ENCODE measurements at places on chromosomes 2 and 18.

- no peak for DNase-seq
Measured at GRCh38 chr2:75516378-75517360, 44.1 kb downstream of the EVA1A start.

GRCh38 chr2:175947073-175947472 is 55.0 kb downstream of the LNPK start:
- DNase-seq: no peak

DNA sequence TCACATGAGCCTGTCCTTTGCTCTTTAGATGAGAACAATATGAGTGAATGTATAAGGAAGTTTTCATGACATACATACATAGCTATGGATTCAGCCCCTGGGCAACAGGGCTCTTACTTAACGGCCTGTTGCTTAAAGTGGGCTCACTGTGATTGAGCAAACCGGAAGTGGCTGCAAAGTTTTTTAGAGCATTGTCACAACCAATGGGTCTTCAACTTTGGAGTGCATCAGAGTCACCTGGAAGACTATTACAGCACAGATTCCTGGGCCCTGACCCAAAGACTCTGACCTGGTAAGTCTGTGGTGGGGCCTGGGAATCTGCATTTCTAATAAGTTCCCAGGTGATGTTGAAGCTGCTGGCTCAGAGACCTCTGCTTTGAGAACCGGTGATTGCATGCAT is 106.3 kb upstream of the SEC11C start:
- DNase-seq: no peak

DNA sequence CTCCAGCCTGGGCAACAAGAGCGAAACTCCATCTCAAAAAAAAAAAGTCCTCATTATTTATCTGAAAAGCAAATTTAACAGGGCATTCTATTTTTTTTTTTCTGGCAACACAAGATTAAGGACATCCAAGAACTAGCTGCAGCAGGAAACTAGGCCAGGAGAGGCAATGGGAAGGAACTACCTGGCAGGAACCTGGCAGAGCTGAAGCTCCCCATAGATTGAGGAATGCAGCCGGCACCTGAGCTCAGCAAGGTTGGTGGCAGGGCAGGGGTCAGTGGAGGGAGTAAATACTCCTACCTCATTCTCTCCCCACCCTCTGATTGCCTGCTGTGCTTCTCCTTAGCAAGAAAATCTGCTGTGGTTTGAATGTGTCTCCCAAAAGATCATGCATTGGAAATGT is 30.4 kb upstream of the LAPTM4A start:
- no peak for DNase-seq

- DNase-seq: peak; percentile 85
Measured at GRCh38 chr2:100146657-100146960, 4.2 kb upstream of the AFF3 start.

DNA sequence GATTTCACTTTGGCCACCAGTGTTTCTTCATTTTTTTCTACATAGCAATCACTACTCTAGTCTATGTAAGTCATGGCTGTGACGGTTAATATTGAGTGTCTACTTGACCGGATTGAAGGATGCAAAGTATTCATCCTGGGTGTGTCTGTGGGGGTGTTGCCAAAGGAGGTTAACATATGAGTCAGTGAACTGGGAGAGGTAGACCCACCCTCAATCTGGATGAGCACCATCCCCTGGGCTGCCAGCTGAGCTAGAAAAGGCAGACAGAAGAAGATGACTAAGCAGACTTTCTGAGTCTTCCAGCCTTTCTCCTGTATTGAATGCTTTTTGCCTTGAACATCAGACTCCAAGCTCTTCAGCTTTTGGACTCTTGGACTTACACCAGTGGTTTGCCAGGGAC is 265.0 kb upstream of the SLC8A1 start:
- no peak for DNase-seq

DNA sequence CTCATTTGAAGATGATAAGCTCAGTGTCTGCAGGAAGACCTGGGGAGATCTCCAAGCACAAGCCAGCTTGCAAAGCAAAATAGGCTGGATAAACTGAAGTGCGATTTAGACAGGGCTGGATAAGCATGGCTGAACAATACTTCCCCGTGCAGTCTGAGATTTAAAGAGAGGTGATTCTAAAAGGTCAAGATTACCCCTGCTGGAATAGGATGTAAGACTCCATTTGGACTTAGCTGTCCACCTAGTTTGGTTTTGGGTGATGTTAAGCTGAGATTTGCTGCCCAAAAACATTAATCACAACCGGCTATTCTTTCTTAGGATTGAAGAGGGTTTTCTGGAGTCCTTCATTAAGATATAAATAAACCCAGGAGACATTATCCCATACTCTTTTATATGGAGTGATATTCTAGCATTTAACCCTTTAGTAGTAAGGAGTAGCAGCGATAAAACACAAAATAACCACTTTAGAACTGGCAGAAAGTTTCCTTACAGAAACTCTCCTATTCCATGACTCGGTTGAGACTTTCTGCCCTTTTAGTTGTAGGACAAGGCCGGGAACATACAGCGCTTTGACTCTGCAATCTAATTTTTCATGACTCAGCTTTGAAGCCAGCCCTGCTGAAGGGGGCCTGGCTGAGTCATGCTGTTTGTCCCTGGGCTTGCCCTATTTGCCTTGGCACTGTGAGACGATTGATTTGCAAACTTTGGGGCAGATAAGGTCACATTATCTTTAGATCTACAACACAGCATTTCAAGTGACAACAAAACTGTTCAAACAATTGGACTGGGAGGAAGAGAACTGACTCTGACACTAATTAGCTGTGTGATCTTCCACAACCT is 238.2 kb downstream of the GCA start:
- no peak for DNase-seq

DNA sequence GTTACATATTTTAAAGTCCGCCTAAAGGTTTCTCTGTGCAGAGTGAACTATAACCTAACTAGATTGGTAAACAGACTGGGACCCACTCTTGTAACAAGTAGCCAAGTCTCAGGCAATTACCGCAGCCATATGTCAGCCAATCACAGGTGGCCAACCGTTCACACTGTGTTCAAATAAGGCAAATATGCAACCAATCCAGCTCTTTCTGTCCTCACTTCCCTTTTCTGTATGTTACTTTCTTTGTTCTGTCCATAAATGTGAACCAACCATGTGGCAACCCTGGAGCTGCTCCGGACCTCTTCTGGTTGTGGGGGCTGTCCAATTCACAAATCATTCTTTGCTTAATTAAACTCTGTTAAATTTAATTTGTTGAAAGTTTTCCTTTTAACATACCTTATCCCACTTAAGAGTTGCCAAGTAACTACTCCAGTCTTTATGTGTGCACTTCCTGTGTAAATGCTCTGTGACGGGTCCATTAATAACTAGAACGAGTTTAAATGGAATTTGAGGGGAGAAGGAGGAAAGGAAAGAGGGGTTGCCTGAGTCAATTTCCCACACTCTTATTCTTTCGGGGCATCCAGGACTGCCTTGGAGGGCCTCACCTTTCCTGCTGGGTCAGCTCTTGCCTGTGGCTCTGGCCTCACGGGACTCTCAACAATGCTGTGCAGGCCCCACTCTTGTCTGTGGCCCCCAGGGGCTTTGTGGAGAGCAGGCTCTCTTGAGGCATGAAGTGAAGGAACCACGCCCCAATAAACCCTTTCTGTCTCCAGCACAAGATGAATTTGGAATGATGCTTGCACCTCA is 6.6 kb upstream of the RPL37A start:
- DNase-seq: peak; percentile 35

DNA sequence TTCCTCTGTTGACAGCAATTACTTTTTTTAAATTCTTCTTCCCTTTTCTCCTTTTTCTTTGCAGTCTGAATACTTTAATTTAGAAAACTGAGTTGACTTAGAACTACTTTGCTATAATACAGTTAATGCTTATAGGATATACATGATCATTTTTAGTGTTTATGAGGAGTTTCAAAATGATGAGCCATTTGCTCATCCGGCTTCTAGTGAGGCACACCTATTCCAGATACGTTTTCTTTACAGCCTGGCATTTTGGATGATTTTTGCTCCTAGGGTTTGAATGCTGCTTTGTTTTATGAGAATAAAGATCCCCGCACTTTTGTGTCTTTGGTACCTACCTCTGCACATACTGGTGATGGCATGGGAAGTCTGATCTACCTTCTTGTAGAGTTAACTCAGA is 52.8 kb downstream of the EIF5B start:
- no peak for DNase-seq

DNA sequence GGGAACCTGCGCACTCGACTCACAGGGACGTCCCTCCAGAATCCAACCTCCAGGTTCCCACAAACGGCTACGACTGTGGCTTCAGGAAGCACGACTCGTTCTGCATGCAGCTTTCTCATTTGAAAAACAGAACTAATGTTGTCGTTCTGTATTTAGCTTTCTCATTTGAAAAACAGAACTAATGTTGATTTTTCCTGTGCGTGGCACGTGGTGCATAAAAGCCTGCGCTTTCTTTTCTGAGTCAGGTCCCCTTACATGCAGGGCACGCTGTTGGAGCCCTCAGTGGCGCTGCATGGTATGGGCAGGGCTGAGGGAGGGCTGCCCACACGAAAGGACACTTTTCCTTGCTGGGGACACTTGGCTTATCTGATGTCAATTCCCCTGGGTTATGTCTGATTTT is 124.3 kb downstream of the TMEM18 start:
- DNase-seq: no peak

DNA sequence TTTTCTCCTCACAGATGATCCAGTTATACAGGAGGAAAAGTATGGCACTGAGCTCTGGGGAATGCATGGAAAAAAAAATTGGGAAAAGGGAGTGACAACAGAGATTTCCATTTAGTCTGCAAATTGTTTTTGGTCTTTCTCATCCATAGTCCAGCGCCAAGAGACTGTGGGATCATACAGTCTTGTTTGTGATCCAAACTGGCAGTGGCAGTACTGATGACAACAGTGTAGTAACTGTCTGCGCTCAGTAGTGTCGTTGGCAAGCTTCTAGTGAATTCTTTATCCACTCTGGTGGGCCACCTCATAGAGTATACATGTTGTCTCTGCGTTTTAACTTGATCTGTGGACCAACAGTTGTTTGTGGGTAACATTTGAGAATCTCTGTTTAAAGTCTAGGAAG is 37.9 kb downstream of the GALNT1 start:
- no peak for DNase-seq

DNA sequence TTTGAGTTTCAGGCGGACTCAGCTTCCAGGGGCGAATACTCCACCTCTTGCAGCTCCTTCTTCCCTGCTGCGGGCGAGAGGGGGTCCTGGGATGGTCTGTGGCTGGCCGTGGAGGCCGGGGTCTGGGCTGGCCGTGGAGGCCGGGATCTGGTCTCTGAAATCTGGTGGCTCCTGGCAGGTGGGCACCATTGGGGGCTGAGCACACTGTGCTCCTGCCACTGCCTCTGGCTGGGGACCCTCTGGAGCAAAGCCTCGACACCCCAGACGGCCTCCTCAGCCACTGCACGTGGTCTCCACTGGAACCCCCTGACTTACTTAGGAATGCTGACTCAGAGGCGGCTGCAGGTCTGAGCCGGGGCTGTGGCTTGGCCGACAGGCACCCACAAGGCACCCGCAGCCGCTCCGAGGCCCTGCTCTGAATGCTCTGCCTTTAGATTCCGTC is 100.1 kb upstream of the ALKAL2 start:
- DNase-seq: no peak

DNA sequence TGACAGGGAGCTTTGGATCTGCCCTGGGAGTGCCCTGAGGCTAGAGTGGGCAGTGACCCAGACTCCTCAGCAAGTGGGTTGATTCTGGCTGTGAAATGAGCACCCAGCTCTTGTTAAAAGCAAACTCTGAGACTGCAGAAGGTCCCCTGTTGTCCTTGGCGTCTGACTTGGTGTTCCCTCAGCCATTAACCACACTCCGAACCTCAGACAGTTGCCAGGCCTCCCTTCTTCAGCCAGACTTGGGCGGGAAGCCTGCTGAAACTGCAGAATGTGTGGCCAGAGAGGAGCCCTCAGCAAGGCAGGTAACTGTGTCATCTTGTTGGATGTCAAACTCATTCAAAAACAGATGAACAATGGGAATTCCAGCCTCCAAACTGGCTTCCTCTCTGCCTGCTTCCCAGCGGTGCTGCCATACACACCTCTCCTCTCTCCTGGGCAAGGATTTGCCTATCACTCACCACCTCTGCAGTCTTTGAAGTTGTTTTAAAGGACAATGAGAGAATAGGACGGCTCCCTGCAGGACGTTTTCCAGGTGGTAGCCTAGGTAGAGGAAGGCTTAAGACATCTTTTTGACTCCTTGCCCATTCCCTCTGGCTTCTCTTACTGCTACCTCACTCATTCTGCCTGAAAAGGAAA is 38.9 kb upstream of the B3GNT2 start:
- DNase-seq: no peak

DNA sequence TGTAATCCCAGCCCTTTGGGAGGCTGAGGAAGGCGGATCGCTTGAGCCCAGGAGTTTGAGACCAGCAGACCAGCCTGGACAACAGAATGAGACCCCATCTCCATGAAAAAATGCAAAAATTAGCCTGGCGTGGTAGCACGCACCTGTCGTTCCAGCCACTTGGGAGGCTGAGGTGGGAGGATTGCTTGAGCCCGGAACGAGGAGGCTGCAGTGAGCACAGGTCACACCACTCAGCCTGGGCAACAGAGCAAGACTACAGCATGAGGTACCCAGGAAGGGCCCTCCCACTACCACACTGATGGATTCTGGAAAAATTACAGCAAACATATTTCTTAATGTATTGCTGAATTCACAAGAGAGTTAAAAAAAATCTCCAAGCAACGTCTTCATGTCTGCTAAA is 56.3 kb upstream of the HPCAL1 start:
- DNase-seq: no peak
